ENCODE measurements at places on chromosomes 5 and 9. TPM values are rescaled to one million over a fixed set of nuclear protein-coding genes. Genes with fewer than 3 reads are reported as not detected.

DNA sequence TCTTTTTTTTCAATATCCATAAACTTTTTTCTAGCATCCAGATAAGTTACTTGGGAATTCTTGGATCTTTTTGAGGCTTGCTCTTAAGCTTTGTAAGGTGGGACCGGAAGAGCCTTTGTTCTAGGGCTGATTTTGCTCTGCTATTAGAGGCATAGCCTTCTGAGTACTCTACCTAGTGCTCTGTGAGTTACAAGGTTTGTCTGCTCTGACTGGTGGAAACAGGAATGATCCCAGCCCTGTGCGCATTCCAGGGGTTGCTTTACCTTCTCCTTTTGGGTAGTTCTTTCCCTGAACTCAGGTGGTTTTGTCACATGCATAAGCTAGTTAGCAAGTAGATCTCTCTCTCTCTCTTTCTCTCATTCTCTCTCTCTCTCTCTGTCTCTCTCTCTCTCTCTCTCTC is 180.8 kb upstream of the PCSK5 start:
- DNase-seq = no peak
- H3K27ac ChIP-seq = no peak overlapping the region
- no peak overlapping the region for H3K4me3 ChIP-seq
- no peaks in the 10 kb centered on the region for H3K36me3 ChIP-seq
- peaks cover 7% of the 10 kb centered on the region for H3K27me3 ChIP-seq

DNA sequence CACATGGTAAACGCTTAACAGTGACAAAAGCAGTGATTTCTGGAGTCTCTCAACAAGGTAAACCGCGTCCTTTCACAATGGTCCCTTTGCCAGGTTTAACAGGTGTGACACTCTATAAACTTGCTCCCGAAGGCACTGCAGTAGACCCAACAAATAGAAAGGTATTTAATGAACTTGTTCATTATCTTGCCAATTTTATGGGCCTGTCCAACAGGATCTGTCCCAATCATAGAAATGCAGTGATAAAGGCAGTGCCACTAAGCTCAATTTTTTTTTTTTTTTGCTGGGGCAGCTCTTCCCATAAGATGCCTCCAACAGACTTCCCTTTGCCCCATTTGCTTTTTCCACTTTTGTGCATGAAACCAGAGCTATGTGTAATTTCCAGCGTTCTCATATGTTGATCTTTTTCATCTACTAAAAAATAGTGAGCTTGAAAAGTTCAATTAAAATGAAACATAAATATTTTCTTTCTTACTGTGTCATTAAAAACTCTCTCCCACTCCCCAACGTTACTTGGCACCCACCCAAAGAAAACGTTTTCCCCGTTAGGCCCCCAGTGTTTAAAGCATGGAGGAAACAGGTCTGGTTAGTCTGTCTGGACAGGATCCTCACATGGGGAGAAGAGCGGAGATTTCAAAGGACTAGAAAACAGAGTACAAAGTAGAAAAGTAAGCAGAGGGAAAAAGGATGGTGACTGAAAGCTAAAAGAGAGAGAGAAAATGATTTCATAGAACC is 80.9 kb upstream of the SPATA31D4 start:
- no peak overlapping the region for H3K27ac ChIP-seq
- H3K36me3 ChIP-seq = no peaks in the 10 kb centered on the region
- no peak overlapping the region for H3K4me3 ChIP-seq
- H3K4me1 ChIP-seq = no peaks in the 10 kb centered on the region

DNA sequence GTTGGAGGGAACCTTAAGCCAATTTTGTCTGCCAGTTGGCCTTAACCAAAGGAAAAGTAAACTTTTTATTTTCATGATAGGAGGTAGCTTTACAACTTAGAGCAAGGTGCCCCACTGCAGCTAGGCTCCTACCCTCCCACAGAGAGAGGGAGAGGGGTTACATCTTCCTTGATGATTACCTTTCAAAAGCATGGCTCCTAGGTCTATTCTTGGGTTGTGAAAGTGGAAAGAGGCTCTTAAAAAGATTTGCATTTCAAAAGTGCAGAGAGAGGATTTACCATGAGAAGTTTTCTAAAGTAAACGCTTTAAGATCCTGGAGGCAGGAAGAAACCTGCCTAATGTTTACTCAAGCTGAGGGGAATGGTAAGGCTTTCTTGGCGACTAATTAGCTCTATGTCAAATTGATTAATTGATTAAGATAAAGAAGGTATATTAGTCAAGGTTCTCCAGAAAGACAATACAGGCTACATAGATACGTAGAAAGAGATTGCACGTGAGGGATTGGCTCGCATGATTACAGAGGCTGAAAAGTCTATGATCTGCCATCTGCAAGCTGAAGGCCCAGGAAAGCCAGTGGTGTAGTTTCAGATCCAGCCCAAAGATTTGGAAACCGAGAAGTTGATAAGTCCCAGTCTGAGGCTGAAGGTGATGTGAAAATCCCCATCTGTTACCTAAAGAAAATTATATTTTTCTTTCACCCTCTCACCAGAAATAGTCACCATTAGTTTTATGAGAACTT is 333.8 kb upstream of the CTNND2 start:
- no peak overlapping the region for H3K27ac ChIP-seq
- H3K27me3 ChIP-seq = no peaks in the 10 kb centered on the region
- DNase-seq = no peak
- no peaks in the 10 kb centered on the region for H3K36me3 ChIP-seq
- H3K4me1 ChIP-seq = no peaks in the 10 kb centered on the region

GRCh38 chr9:120713257-120714087 is 798 bp downstream of the MEGF9 start:
- no peaks in the 10 kb centered on the region for H3K36me3 ChIP-seq
- H3K27ac ChIP-seq = peak overlapping the region; percentile 63
- peaks cover 39% of the 10 kb centered on the region for H3K4me1 ChIP-seq

- no peaks in the 10 kb centered on the region for H3K36me3 ChIP-seq
- H3K4me1 ChIP-seq = peaks cover 8% of the 10 kb centered on the region
- peaks cover 4% of the 10 kb centered on the region for H3K27me3 ChIP-seq
- H3K27ac ChIP-seq = no peak overlapping the region
These were observed 75.7 kb downstream of the PIP5K1B start for GRCh38 chr9:68780720-68781119.

- peaks cover 4% of the 10 kb centered on the region for H3K4me1 ChIP-seq
- no peaks in the 10 kb centered on the region for H3K36me3 ChIP-seq
- no peaks in the 10 kb centered on the region for H3K27me3 ChIP-seq
These were observed 50.8 kb downstream of the F2R start for GRCh38 chr5:76766746-76767145.

DNA sequence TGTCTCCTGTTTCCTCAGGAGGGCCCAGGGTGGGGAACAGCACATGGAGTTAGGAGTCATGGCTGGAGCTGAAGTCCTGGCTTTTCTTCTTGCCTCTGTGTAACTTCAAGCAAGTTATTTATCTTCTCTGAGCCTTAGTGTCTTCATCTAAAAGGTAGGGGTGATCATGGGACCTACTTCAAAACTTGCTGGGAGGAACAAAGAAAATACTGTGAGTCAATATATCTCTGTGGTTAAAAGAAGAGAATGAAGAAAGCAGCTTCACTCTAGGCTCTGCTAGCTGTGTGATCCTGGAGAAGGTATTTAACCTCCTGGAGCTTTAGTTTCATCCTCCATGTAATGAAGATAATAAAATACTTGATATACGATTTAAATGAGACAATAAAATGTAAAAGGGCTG is 26.5 kb downstream of the AFAP1L1 start:
- H3K27me3 ChIP-seq = no peaks in the 10 kb centered on the region
- peaks cover 25% of the 10 kb centered on the region for H3K4me1 ChIP-seq
- no peaks in the 10 kb centered on the region for H3K36me3 ChIP-seq
- H3K4me3 ChIP-seq = no peak overlapping the region

DNA sequence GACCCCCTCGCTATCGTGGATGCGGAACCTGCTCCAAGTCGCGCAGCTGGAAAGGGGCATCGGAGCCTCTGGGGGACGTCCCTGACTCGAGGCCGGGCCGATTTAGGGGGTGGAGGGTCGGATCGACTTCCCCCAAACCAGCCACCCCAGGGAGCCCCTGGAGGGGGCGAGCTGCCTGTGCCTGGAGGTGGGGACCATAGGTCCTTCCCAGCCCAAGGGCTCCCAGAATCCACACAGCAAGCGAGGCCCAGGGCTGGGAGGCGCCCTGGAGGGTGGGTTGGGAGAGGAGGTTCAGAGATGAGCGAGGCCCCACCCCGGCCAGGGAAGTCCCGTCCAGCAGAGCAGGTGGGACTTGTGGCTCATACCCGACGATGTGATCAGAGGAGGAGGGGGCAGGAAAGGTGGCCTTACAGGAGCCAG is 147.6 kb downstream of the GAPVD1 start:
- H3K4me3 ChIP-seq = peak overlapping the region; percentile 64
- peaks cover 2% of the 10 kb centered on the region for H3K36me3 ChIP-seq
- peak; percentile 24 for DNase-seq
- H3K27me3 ChIP-seq = peaks cover 25% of the 10 kb centered on the region
- H3K27ac ChIP-seq = no peak overlapping the region

GRCh38 chr5:131423056-131423455 is 159.2 kb downstream of the CDC42SE2 start:
- no peak overlapping the region for H3K4me3 ChIP-seq
- no peak for DNase-seq

- DNase-seq = peak; percentile 57
- peak overlapping the region; percentile 34 for H3K4me3 ChIP-seq
- peaks cover 32% of the 10 kb centered on the region for H3K4me1 ChIP-seq
- no peak overlapping the region for H3K27ac ChIP-seq
- H3K27me3 ChIP-seq = peaks cover 4% of the 10 kb centered on the region
- peaks cover 3% of the 10 kb centered on the region for H3K36me3 ChIP-seq
These were observed 2.6 kb downstream of the CTNNAL1 start for GRCh38 chr9:109010746-109011145.

- H3K4me3 ChIP-seq = no peak overlapping the region
- no peaks in the 10 kb centered on the region for H3K36me3 ChIP-seq
- peaks cover 9% of the 10 kb centered on the region for H3K4me1 ChIP-seq
- DNase-seq = no peak
- no peaks in the 10 kb centered on the region for H3K27me3 ChIP-seq
- H3K27ac ChIP-seq = no peak overlapping the region
These were observed 211.9 kb downstream of the AOPEP start for GRCh38 chr9:94938384-94938783.

- H3K36me3 ChIP-seq = no peaks in the 10 kb centered on the region
- DNase-seq = no peak
- H3K4me1 ChIP-seq = no peaks in the 10 kb centered on the region
- no peak overlapping the region for H3K4me3 ChIP-seq
These were observed 208.0 kb downstream of the CHSY3 start for GRCh38 chr5:130112246-130112645.

- H3K27ac ChIP-seq = no peak overlapping the region
- no peak for DNase-seq
- no peak overlapping the region for H3K4me3 ChIP-seq
- H3K4me1 ChIP-seq = no peaks in the 10 kb centered on the region
These were observed 154.1 kb downstream of the CARTPT start for GRCh38 chr5:71873191-71873591.

GRCh38 chr5:149153193-149153750 is 12.0 kb downstream of the ABLIM3 start:
- DNase-seq = no peak
- no peak overlapping the region for H3K4me3 ChIP-seq
- H3K27me3 ChIP-seq = no peaks in the 10 kb centered on the region
- no peaks in the 10 kb centered on the region for H3K4me1 ChIP-seq

DNA sequence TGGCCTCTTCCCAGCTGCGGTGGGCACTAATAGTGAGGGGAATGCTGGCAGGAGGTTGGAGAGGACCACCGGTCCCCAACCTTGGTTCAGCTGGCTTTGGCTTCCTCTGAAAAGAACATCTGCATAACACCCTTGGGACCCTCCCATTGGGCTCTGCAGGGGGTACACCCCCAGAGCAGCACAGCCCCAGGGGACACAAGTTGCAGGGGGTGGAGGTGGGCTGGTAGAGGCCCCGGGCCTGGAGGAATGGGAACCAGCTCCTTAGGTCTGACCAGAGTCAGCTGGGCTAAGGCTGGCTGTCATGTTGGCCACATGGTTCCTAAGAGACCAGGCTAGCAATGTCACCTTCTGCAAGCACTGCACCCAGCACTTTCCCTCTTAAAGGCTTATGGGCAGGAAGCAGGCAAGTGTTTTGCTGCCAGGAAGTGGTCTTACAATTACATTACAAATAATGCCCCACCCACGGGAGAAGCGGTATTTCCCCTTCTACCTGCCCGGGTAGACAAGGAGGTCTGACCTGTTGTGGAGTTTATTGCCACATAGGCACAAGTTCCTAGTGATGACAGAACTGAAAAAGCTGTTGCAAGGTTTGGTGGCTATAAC is 18.1 kb downstream of the GCNT4 start:
- DNase-seq = peak; percentile 55
- H3K4me3 ChIP-seq = no peak overlapping the region
- H3K27me3 ChIP-seq = no peaks in the 10 kb centered on the region
- peaks cover 33% of the 10 kb centered on the region for H3K36me3 ChIP-seq

DNA sequence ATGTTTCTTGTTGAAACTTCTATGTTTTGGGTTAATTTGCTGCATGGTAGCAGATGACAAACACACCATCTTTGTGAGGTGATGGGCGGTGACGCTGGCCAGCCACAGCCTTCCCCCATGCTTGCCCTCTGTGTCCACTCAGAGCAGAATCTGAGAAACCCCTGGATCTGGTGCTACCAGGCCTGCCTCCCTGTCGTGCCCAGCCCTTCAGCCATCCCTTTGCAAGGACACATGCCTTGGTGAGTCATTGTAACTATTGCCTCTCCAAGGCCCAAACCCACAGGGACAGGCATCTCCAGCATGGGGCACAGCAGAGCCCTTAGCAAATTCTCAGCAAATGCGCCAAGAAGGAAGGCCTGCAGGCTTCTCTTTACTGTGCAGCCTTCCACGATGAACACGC is 48.1 kb upstream of the FCN1 start:
- no peak overlapping the region for H3K27ac ChIP-seq
- no peak for DNase-seq
- H3K27me3 ChIP-seq = peaks cover 8% of the 10 kb centered on the region
- no peaks in the 10 kb centered on the region for H3K4me1 ChIP-seq
- no peak overlapping the region for H3K4me3 ChIP-seq
- no peaks in the 10 kb centered on the region for H3K36me3 ChIP-seq

- no peaks in the 10 kb centered on the region for H3K36me3 ChIP-seq
- H3K4me3 ChIP-seq = no peak overlapping the region
- H3K4me1 ChIP-seq = no peaks in the 10 kb centered on the region
- H3K27me3 ChIP-seq = no peaks in the 10 kb centered on the region
- H3K27ac ChIP-seq = no peak overlapping the region
- DNase-seq = no peak
These were observed 90.5 kb downstream of the ADAMTS2 start for GRCh38 chr5:179254638-179255271.

- no peaks in the 10 kb centered on the region for H3K36me3 ChIP-seq
- H3K4me3 ChIP-seq = no peak overlapping the region
- no peaks in the 10 kb centered on the region for H3K4me1 ChIP-seq
These were observed 36.4 kb upstream of the GAS1 start for GRCh38 chr9:86983620-86984259.

- peak; percentile 91 for DNase-seq
- H3K4me3 ChIP-seq = peak overlapping the region; percentile 85
- peak overlapping the region; percentile 97 for H3K27ac ChIP-seq
- H3K4me1 ChIP-seq = peaks cover 68% of the 10 kb centered on the region
- peaks cover 57% of the 10 kb centered on the region for H3K36me3 ChIP-seq
- H3K27me3 ChIP-seq = no peaks in the 10 kb centered on the region
These were observed 73.1 kb downstream of the STK10 start for GRCh38 chr5:172114875-172115422.

The CDX1 gene
- not detected for total RNA-seq

The CYLC2 gene
- not detected for total RNA-seq

The MCIDAS gene
- total RNA-seq = 0.32 TPM

The ENTREP1 gene
- total RNA-seq = not detected

The C9 gene
- total RNA-seq = not detected

The C5orf58 gene
- not detected for total RNA-seq

The STK32A gene
- not detected for total RNA-seq

The PCAT7 gene
- not detected for total RNA-seq

The GFM2 gene
- 30.9 TPM for total RNA-seq
